GM18507 (cell line): ENCODE measurements at places on chromosomes 4 and X.

DNA sequence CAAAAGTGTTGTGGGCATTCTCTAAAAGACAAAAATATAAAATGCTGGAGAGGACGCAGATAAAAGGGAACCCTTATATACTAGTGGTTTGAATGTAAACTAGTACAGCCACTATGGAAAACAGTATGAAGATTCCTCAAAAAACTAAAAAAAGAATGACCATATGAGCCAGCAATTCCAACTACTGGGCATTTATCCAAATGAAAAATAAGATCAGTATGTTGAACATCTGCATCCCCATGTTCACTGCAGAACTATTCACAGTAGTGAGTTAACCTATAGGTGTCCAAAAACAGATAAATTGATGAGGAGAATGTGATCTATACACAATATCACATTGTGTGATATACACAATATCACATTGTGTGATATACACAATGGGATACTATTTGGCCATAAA lies 1615.3 kb downstream of the PCDH18 start:
- DNase-seq: no peak

DNA sequence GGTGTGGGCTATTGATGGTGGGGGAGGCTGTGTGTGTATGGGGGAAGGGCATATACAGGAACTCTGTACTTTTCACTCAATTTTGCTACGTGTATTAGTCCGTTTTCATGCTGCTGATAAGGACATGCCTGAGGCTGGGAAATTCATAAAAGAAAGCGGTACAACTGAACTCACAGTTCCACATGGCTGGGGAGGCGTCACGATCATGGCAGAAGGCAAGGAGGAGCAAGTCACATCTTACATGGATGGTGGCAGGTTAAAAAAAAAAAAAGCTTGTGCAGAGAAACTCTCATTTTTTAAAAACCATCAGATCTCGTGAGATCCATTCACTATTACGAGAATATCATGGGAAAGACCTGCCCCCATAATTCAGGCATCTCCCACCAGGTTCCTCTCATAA lies 152.3 kb downstream of the NEK1 start:
- no peak for DNase-seq

DNA sequence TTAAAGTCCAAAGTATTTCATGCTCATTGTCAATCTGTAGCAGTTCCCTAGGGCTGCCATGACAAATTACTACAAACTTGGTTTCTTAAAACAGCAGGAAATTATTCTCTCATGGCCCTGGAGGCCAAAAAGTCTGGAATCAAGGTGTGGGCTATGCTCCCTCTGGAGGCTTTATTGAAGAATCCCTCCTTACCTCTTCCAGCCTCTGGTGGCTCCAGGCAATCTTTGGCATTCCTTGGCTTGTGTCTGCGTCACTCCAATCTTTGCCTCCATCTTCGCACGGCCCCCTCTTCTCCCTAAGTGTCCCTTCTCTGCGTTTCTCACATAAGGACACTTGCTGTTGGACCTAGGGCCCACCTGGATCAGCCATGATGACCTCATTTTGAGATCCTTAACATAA lies 170.4 kb downstream of the SMIM20 start:
- DNase-seq: no peak

- no peak for DNase-seq
These were observed 26.4 kb downstream of the SMS start for GRCh38 chrX:21966866-21967265.

DNA sequence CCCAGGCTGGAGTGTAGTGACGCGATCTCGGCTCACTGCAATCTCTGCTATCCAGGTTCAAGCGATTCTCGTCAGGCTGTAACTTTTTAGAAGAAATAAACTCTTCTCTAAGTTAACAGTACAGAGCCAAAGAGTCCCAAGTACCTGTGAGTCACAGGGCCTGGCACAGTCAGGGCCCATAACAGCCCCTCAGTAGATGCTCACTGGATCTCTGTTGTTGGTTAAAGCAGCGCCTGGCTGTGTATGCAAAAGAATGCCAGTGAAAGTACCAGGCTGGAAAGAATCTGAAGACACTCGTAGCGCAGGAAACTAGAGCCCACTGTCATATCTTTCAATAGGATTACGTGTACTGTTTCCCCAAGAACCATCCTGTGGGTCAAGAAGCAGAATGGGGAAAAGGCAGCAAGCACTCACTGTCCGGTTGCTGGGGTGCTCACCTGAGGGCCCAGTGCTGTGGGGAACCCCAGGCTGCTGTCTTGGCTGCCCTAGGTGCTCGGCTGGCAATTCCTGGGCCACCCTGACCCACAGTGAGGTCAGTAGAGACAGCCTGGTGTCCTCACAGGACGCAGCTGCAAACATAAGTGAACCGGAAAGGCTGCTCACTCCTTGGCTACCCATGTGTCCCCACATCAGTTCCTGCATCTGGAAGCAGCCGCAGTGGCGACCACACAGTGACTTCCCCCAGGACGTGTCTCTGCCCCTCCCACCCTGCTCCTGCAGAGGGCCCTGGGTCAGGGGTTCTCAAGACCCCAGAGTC lies 3.1 kb upstream of the SLBP start:
- no peak for DNase-seq

- DNase-seq: no peak
These were observed 350.6 kb upstream of the SLC7A11 start for GRCh38 chr4:138592796-138593195.

DNA sequence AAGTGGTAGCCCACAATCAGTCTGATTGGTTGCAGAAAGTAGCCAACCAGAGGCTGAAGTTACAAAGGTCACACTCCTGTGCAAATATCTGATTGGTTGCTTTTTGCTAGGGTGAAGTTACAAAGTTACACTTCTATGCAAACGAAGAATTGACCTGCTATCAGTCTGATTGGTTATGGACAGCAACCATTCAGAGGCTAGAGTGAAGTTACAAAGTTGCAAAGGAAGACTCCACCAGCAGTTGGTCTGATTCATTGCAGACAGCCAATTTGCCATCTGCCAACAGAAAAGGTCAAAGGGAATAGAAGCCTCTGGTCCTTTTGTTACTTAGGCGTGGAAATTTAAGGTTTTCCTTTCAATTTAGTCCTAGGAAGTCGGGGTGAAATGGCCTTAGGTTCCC lies 377.7 kb downstream of the PRDM5 start:
- DNase-seq: no peak

GRCh38 chr4:111499291-111499690 lies 646.0 kb upstream of the FAM241A start:
- no peak for DNase-seq

DNA sequence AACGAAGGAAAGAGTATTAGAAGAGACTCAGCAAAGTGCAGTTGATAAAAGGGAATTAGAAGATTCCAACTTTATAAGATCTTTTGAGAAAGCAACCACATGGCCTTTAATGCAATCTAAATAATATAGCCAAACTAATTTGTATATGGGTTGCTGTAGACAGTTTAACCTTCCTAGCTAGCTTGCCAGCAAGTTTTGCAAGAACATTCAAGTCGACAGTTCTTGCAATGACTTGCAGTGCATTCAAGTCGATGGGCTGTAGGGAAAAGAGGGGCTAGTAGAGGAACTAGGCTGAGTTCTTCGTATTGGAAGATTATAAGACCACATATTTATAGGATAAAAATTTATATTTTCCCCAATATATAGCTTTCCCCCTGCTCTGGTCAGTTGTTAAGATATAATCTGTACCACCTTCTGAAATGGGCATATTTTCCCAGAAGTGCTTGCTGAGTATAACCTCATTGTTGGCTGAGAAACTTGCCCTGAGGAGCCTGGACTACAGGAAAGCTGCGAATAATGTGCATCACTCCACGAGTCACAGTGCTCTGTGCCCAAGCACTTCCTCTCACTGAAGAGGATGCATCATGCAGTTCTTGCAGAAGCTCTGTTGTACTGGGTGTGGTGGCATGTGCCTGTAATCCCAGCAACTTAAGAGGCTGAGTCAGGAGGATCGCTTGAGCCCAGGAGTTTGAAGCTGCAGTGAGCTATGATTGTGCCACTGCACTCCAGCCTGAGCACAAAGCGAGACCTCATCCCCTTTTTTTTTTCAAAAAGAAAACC lies 56.7 kb downstream of the DOCK11 start:
- no peak for DNase-seq

- no peak for DNase-seq
These were observed 27.4 kb upstream of the TMPRSS11B start for GRCh38 chr4:68272860-68273259.

- DNase-seq: no peak
These were observed 10.3 kb downstream of the SRPX2 start for GRCh38 chrX:100654261-100654660.

DNA sequence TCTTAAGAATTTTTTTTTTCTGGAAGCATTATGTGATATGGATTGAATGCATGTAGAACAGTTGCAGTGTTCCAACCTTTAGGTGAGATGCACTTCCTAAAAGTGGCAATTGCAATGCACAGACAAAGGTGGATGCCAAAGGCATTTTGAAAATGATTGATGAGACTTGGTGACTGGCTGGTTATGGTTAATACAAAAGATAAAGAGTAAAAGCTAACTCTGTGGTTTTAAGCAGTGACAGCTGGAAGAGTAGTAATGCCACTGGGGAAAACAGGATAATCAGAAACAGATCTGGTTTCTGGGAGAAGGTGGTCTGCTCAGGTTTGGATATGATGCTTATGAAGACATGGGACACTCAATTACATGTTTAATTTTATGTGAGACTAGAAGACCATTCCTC lies 345.6 kb downstream of the RPA4 start:
- no peak for DNase-seq

GRCh38 chr4:159735281-159736207 lies 632.7 kb downstream of the RAPGEF2 start:
- no peak for DNase-seq

GRCh38 chr4:45063696-45064095 lies 337.3 kb upstream of the GNPDA2 start:
- DNase-seq: no peak

DNA sequence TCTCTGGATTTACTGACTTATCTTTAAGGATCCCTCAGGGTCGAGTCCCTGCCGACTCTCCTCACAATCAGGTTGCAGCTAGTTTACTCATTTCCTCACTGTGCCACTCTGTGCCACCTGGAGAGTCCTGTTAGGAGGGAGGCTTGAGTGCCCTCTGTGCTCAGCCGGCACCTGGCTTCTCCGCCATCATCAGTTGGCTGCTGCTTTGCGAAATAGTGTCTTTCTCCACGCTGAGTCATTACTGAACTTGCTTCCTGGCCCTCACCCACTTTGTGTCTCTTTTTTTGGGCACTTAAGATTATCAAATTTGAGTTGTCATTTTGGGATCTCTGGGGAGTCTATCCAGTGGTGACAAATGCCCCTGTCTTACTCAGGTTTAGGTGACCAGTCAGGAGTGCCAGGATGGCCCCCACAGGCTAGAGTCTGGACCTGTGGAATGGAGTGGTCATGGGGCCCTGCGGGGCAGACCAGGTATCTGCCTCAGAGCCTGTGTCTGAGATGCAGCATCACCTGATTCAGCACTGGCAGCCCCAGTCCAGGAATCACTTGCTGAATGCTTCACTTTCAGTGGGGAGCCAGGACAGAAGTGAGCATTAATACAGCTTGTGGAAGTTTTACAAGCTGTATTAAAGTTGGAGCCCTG lies 37.7 kb downstream of the JADE1 start:
- DNase-seq: no peak

DNA sequence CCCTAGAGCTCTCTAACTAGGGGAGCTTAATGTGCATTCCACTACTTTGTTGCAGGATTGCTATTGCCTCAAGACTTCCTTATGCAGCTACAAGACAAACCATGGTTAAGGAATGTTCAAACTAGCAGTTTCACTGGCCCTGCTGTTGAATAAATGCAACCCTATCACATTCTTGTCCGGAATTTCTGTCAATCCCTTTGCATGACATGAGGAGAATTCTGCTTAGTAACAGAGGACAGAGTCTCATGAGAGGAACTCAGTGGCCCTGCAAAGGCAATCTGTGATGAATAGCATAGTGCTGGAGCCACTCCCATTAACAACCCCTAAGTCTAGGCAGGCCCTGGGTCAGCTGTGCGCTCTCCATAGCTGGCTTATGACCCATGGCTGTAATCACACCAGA lies 30.7 kb upstream of the SGMS2 start:
- DNase-seq: no peak

DNA sequence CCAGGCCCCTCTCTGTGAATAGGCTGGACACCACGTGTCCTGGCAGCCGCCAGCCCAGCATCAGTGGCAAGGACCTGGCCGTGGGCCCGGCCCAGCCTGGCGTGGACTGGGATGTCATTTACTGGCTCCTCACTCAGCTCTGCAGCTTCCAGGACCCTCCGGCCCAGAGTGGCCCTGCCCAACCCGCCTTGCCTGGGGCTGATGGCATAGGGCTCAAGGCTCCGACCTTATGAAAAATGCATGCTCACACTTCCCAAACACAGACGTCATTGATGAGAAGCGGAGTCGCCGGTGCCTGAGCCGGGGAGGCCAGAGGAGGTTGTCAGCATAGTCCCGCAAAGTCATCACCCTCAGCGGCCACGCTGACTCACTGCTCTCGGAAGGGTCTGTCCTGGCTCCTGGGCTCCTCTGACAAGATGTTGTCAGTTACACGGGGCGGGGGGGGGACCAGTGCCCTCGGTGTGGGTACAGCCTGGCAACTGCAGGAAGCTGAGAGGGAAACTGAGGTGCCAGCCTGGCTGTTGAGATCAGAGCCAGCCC lies 14.3 kb downstream of the CFAP99 start:
- no peak for DNase-seq

DNA sequence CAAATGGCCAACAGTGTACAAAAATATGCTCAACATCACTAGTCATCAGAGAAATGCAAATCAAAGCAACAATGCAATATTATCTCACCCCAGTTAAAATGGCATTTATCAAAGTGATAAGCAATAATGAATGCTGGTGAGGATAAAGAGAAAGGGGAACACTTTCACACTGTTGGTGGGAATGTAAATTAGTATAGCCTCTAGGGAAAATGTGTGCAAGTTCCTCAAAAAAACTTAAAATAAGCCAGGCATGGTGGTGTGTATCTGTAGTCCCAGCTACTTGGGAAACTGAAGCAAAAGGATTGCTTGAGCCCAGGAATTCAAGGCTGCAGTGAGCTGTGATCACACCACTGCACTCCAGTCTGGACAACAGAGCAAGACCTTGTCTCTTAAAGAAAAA lies 572.1 kb downstream of the NLGN4X start:
- no peak for DNase-seq

DNA sequence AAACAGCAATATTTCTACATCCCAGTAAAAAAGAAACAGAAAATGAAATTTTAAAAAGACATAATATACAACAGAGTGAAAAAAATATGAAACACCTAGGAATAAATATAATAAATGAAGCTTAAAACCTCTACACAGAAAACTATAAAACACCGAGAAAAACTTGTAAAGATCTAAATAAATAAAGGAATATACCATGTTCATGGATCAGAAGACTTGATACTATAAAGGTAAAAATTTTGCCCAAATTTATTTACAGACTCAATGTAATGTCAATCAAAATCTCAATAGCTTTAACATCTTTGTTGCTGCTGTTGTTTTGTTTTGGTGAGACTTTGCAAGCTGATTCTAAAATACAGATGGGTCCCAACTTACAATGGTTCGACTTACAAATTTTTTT lies 5.7 kb downstream of the TBC1D9 start:
- DNase-seq: no peak

- no peak for DNase-seq
These were observed 91.6 kb downstream of the FUNDC1 start for GRCh38 chrX:44451056-44451455.

GRCh38 chrX:288561-288991 lies 7.4 kb downstream of the PLCXD1 start:
- DNase-seq: no peak
